GM06990 (cell line): ENCODE measurements at places on chromosomes 3 and 15.

- no peak for DNase-seq
Measured at GRCh38 chr3:25365636-25366035, 62.4 kb upstream of the RARB start.

DNA sequence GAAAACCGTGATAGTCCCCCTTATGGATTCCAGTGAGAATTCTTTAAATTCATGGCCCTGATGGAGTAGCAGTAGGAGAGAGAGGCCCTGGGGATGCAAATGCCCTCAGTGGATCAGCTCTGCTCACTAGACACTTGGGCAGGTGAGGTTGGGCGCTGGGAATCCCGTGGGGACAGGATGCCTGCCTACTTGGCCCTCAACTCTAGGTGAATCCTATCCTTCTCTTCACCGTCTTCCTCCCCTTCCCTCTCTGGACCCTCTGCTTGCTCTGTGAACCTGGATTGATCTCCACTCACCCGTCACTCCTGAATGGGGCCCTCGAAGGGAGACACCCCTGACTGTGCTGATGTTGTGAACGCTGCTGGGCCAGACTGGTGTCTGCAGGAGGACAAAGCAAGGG lies 77.4 kb downstream of the SEC22A start:
- DNase-seq, result no peak

DNA sequence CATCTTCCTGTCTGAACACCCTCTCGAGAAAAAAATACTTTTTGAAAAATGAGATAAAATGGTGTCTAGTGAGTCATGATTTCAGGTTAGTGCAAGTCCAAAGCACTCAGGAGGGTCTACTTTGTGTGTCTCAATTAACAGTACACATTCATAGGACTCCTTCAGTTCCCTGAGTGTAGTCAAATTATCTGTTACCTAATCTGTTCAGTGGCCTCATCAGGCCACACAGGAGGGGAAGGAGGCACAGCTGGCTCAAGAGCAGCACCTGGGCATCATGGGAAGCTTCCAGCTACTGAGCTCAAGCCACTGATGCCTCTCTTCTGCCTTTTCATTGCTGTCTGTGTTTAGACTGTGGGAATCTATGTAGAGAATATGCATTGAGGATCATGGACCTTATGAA lies 341.4 kb upstream of the SGO1 start:
- DNase-seq, result no peak

DNA sequence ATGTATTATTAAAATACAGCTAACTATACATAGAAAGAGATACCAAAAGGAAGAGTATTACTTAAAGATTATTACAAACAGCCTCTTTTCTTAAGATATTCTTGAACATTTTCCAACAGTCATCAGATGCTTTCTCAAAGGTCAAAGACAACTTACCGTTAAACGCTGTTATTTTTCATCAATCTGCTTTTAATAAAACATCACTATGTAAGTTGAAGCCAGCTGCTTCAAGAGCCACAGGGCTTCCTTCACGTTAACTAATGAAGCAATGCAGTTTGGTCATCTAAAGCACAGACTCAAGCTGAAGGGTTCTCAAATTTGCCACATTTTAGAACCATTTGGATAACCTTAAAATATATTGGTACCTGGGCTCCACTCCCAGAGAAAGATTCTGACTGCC lies 578.8 kb downstream of the ROBO2 start:
- DNase-seq, result no peak

GRCh38 chr15:93656041-93656440 lies 567.0 kb upstream of the RGMA start:
- no peak for DNase-seq

DNA sequence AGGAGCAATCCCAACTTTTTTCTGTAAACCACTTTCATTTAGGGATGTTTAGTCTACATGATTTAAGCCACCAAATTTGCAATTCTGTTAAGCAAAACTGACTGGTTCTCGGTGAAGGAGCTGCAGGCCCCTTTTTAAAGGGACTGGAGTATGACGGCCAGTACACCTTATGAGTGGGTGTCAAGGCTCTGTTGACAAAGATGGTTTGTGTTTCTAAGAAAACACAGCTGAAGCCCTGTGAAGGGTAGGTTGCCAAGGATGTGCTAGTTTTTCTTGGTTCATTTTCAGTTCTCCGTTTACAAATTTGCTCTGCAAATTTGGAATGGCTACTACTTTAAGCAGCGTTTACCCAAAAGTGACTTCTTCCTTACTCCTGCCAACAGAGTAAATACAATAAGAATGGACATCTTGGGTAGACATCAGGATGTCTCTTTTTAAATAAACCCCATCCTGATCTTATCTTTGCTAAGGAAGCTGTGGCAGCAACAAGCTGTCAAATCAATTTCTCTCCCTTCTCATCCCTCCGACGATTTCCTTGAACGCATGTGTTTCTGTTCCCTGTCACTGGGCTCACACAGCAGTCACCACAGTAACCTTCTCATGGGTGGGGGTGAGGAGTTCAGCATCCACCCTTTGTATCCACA lies 58.2 kb upstream of the CMTM8 start:
- DNase-seq, result no peak

DNA sequence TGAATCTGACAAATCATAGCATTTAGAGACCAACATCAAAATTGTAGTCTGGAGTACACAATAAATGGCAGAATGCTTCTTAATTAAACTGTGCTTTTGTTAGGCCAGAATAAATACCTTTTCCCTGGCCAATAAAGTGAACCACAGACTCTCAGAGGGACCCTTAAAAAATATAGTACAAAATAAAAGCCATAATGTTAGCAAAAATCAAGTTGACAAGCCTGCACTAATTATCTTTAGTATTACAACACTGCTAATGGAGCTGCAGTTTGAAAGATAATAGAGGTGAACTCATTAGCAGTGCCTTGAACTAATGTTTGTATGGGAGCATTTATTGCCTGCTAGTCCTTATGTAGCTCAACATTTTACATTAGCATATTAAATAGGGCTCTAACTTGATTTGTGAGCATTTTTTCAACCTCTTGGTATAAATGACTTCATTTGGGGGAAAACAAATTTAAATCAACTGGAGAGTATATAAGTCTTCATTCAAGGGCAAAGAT lies 801.3 kb downstream of the EPHA3 start:
- DNase-seq, result no peak

GRCh38 chr3:141389703-141390102 lies 21.4 kb downstream of the ZBTB38 start:
- no peak for DNase-seq

GRCh38 chr3:175777495-175777894 lies 918.4 kb downstream of the NAALADL2 start:
- no peak for DNase-seq

DNA sequence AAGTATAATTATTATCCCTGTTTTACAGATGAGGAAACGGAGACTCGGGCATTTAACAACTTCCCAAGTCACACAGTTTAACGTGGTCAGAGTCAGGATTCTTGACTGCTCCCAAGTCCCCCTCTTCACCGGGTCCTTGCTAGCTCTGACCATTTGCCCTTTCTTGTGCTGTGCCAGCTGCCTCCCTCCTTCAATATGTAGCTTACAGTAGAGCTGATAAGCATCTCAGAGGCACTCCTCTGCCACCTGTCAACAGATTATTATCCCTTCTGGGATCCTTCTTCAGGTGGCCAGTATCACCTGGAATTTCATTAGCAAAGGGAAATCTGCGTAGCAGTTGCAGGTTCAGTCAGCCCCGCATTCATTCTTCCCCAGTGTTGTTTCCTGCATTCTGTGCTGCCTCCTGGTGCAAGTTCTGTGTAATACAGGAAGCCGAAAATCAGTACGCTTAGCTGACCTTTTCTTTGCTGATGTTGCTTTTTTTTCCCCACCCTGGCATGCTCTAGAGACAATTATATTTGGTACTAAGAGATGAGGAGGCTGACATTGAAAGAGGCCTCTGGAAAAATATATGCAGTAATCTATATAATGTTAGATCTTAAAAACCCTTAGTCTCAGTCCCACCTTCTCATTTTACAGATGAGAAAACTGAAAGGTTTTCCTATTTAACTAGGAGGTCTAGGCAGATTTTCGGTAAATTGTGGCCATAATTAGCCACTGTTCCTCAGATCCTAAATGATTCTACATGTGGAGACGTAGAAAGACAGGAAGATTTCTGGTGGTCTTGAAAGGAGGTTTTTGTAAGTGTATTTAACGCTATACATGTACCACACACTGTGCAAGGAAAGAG lies 24.8 kb downstream of the TMOD2 start:
- DNase-seq, result no peak

- DNase-seq, result no peak
Measured at GRCh38 chr15:94791510-94791909, 560.1 kb downstream of the MCTP2 start.

GRCh38 chr15:25862071-25862471 lies 1.1 kb downstream of the ATP10A start:
- no peak for DNase-seq

DNA sequence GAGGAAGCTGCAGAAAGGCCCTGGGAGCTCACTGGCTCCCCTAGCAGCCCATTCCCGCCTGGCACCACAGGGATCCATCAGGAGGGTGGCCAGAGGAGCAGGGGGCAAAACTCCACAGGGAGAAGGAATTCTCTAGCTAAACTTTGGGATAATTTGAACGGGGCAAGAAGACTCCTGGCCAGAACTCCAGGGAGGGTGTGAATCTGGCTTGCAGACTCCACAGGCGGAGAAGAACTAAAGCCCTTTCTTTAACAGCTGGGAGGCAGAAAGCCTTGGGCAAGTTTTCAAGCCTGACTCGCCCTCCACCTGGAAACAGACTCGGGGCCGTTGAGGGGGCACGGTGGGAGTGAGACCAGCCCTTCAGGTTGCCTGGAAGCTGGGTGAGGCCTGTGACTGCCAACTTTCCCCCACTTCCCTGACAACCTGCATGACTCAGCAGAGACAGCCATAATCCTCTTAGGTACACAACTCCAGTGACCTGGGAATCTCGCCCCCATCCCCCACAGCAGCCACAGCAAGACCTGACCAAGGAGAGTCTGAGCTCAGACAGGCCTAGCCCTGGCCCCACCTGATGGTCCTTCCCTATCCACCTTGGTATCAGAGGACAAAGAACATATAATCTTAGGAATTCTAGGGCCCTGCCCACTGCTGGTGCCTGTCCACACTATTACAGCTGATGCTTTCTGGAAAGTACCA lies 28.6 kb downstream of the SLC27A2 start:
- DNase-seq, result no peak

DNA sequence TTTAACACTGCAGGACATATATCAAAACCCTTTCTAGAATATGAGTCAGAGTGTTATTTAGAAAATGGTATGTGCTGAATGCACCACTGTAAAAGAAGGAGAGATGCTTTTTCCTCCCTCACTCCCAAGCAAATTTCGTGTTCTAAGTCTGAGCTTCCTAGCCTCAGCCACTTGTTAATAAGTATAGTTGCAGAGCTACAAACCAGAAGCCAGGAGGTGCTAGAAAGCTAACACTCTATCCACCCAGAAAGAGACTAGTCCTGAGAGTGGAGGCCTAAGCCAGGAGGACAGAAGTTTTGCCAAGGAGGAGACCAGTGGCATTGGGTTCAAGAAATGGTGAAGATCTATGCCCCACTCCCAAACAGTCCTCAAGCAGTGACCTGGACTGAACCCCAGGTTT lies 40.5 kb upstream of the GYG1 start:
- no peak for DNase-seq

DNA sequence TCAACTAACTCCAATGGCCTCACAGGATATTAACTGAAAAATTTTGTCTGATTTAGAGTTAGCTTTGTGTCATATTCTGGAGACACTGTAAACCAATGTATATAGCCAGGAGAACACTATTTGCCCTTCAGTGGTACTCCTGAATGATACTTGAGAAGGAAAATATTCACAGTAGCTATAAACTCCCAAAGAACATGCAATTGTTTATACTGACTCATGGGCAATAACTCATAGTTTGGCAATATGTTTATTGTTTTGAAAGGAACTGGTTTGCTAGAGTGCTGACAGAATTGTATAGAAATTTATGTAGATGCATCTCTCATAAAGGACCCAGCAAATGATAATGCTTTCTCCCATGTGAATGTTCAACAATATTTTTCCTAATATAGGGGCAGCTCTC lies 537.6 kb downstream of the PLOD2 start:
- no peak for DNase-seq

- DNase-seq, result no peak
Measured at GRCh38 chr3:46857485-46858341, 5.5 kb downstream of the MYL3 start.

DNA sequence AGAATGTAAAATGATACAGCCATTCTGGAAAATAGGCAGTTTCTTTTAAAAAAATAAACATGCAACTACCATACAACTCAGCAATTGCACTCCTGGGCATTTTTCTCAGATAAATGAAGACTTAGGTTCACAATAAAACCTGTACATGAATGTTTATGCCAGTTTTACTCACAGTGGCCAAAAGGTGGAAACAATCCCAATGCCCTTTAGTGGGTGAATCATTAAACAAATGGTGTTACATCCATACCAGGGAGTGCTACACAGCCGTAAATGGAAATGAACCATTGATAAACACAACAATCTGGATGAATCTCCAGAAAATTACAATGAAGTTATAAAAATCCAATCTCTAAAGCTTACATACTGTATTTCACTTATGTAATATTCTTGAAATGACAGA lies 140.3 kb downstream of the ADAMTSL3 start:
- DNase-seq, result no peak

DNA sequence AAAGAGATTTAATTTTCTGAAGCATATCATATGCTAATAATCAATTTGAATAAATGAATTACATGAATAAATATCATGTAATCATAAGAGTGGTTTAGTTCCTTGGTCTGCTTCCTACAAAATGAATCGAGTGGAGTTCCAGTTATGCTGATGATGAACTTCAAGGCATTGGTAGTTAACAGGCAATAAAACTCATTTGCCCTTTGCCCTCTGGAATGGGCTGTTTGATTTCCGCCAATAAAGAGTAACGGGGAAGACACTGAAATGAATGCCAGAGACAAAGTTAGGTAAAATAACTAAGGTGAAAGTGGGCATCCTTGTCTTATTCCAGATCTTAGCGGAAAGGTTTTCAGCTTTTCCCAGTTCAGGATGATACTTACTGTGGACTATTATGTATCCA lies 90.1 kb downstream of the C3orf38 start:
- no peak for DNase-seq

GRCh38 chr3:130621824-130622223 lies 104.8 kb downstream of the COL6A6 start:
- no peak for DNase-seq

DNA sequence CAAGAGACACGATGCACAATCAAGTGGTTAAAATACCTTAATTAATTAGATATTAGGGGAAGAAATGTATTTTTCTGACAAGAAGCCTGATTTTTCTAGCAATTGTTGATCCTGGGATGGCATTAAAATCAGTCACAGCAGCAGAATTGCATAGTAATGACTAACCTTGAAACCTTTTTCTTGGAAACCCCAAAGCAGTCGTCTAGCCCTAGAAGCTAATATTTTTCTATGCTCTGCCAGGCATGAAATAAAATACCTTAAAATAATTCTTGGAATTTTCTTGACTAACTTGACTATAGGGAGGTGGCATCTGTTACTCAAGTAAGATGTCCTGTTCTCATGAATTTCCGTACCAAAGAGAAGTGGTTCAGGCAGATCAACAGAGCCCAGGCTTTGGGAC lies 204.1 kb downstream of the THRB start:
- DNase-seq, result no peak

- DNase-seq, result no peak
Measured at GRCh38 chr15:74028646-74029045, 34.1 kb downstream of the PML start.

GRCh38 chr15:40630313-40630712 lies 36.3 kb downstream of the KNL1 start:
- DNase-seq, result no peak

GRCh38 chr3:115685097-115685496 lies 61.8 kb downstream of the GAP43 start:
- DNase-seq, result peak; percentile 9

- DNase-seq, result no peak
Measured at GRCh38 chr15:86743283-86743903, 663.7 kb downstream of the AGBL1 start.
